ENCODE measurements at places on chromosomes 16 and 17.
A peak's percentile ranks its signal among the peaks of the same experiment; 100 is the strongest.

DNA sequence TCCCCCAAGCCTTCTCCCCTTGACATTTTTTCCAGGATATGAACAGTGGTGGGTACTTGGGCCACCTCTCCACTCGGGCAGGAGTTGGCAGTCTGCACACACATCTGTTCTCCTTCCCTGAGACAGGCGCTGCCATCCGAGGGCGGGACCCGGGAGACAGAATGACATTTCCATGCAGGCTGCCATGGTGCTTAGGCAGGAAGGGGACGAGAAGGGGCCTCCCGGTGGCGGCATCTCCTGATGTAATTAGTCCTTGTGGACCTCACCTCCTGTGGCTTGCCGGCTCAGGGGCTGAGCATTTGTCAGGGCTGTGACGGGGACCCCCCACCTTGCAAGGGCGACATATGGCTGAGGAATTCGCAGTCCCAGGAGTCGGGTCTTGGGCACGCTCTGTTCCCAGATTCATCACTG, 197.2 kb downstream of the FOXL1 start:
- no peak for DNase-seq

DNA sequence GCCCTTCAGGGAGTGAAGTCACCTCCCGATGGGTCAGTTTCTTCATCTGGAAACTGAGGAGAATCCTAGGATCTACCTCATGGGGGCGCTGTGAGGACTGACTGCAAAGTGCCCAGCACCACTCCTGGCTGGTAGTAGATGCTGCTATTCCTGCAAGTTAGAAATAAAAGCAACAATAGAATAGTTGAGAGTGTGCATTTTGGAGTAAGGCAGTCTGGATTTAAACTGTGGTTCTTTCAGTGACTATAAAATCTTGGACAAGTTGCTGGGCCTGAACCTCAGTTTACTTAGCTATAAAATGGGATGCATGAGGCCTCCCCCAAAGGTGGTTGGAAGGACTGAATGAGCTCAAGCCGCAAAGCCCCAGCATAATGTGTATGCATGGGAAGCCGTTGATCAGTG, 70.6 kb downstream of the CYB5B start:
- peak; percentile 22 for DNase-seq

GRCh38 chr17:20925954-20926353, 116.9 kb downstream of the USP22 start:
- no peak for DNase-seq

GRCh38 chr17:41813152-41813680, 412 bp downstream of the FKBP10 start:
- no peak for DNase-seq

DNA sequence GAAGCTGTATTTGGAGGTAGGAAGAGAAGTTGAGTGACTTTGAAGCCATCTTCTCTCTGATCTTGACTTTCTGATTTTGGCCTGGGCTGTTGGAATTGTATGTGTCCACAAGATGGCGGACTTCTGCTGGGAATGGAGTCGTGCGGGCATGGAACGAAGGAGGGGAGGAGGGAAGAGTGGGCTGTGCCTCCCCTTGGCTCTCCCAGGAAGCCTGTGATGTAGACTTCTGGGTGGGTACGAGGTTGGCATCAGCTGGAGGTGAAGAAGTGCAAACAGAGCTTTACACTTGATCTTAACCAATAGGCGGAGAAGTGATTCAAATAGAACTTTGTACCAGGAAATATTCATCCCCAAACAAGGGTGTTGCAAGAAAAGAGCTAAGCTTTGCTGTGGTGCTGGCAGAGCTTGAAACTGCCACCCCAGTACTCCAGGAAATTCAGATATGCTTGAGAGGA, 7.4 kb upstream of the TMEM220 start:
- no peak for DNase-seq

DNA sequence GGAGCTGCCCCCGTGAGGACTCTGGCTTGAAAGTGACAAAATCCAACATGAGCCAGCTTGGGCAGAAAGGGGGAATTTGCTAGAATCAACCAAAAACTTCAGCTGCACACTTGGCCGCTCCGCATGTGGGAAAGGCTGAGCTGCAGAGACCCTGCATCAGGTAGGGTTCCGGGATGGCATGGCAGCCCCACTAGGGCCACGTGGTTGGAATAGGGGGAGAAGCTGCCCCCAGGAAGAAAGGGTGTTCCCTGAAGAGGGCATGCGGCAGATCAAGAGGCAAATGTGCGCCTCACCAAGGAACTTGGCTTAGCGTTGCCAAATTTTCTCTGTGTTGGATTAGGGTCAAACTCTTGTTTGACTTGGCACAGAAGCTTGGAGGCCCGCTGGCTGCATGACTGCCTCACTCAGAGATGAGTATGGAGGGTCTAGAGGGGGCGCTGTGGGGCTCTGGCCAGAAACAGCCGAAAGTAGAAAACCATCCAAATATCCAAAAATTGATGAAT, 29.2 kb upstream of the WFIKKN2 start:
- no peak for DNase-seq

GRCh38 chr17:46979147-46979863, at the start of gene RPRML:
TSS of gene RPRML (minus strand) at chr17:46979253. CDS start at chr17:46979007, 246 bp downstream.
- peak; percentile 52 for DNase-seq

DNA sequence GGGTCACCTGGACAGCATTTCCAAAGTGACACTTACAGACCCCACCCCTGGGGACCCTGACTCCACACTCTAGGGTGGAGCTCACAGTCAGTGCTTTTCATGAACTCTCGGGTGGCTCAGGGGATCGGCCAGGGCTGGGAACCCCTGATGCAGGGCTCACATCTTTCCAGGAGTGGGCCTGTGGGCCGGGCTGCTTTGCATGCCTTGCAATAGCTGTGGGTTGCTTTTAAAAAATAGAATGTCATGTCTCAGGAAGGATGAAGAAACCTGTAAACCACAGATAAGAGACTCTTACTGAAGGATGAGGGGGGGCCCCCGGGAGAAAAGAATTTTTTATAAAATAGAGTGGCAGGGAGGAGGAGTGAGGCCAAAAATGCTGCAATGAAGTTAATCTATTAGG, 40.2 kb downstream of the RBFOX3 start:
- DNase-seq, result no peak

- DNase-seq, result no peak
Measured at GRCh38 chr17:73061161-73061560, 31.3 kb downstream of the SLC39A11 start.

DNA sequence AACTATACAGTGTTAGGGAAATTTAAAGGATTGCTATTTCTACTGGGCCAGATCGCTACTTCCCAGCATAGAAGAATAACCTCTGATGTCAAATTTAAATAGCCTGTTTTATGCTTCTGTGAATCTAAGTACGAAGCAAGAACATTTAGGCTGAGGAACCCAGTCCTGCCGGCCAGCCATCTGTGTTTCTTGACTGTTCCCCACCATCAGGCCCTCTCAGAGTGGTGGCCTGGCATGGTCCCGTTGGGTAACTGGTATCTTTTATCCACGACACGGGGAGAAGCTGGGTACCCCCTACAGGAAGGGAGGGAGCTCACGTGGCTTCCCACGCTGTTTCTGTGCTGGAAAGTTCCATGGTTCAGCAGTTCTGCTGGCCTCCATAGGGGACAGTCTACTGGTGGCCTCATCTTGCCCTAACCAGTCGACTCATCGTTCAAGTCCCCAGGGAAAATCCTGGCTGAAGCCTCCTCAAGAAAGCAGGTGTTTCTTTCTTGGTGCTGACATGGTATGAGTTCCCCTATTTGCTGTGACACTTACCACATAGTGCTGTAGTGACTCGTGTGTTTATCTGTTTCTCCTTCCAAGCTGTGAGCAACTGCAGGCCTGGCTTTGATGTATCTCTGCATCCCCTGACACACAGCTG, 201.7 kb upstream of the NLRP1 start:
- no peak for DNase-seq

- no peak for DNase-seq
Measured at GRCh38 chr16:88197481-88198456, 185.0 kb upstream of the ZNF469 start.

DNA sequence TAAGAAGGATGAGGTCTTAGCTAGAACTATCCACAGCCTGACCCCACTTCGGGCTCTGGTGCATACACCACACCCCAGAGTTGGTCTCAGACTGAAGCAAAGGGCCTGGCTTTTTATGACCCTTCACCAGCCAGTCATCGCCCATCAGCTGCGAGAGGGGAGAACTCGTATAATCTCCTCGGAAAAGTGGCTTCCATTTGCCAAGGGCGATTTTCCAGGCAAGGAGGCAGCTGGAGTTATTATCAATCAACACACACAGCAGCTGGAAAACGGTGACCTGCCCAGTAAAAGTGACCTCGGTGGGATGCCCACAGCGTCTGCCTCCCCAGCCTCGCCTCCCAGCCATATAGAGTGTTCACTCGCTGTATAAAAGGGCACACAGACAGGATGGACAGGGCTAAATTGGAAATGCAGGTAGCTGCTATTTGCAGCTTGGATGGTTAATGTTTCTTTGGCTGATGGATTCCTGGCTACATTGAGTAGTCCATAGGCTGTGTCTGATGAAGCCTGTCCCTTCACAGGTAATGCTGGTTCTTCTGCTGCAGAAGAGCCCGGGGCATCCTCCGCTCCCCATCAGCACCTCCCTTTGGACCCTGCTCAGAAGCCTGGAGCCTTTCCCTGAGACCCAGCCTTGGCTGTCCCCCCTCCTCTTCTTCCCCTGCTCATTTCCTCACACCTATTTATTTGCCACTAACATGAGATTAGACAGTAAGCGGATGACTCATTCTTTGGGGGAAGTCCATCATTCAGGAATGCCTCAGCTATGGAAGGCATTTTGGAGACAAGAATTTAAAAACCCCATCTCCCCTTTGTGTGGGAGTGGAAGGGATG, 45.7 kb downstream of the TMEM186 start:
- no peak for DNase-seq

GRCh38 chr16:24344784-24345183, 88.6 kb downstream of the CACNG3 start:
- no peak for DNase-seq

GRCh38 chr17:767076-767475, 15.0 kb downstream of the GLOD4 start:
- DNase-seq, result no peak

- DNase-seq, result no peak
Measured at GRCh38 chr16:11078812-11079459, 134.6 kb downstream of the CLEC16A start.

GRCh38 chr16:54210452-54211125, 76.0 kb downstream of the IRX3 start:
- no peak for DNase-seq

DNA sequence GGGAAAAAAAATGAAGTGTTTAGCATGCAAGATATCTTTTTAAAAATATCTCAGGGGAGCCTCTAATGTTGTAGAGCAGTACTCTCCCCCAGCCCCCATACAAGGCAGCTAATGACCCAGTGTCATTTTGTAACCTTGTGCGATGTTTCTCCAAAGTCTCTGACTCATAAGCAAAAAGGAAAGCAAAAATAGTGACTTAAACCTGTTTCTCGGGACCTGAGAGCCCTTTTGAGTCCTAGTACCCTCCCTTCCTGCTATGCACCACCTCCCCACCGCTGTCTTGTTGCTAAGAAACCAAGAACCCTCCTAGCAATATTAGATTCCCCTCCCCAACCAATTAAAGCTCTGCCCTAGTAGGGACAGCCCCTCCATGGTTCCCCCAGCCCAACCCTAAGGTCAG, 2.8 kb downstream of the MYCBPAP start:
- peak; percentile 34 for DNase-seq

GRCh38 chr16:1485847-1486496, 2.8 kb downstream of the PTX4 start:
- no peak for DNase-seq

- DNase-seq, result no peak
Measured at GRCh38 chr17:15332338-15332737, 9.1 kb downstream of the TEKT3 start.

- no peak for DNase-seq
Measured at GRCh38 chr16:4316108-4316863, 419 bp downstream of the GLIS2 start.

- DNase-seq, result no peak
Measured at GRCh38 chr17:39351508-39351907, 49.9 kb downstream of the FBXL20 start.

- DNase-seq, result no peak
Measured at GRCh38 chr16:50957056-50957455, 194.0 kb downstream of the SALL1 start.

DNA sequence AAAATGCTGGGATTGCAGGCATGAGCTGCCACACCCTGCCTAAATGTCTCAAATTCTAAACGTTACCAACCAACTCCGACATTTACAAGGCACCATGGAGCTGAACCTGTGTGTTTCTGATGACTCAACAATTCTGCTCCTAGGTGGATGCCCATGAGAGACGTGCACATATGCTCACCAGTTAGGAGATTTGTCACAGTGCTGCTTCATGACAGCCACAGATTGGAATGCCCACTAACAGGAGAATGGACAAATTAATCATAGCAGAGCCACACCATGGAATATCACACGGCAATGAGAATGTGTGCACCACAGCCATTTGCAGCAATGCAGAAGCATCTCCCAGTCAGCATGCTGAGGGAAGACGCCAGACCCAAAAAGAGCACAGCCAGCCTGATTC, 8.0 kb upstream of the KCNG4 start:
- no peak for DNase-seq

DNA sequence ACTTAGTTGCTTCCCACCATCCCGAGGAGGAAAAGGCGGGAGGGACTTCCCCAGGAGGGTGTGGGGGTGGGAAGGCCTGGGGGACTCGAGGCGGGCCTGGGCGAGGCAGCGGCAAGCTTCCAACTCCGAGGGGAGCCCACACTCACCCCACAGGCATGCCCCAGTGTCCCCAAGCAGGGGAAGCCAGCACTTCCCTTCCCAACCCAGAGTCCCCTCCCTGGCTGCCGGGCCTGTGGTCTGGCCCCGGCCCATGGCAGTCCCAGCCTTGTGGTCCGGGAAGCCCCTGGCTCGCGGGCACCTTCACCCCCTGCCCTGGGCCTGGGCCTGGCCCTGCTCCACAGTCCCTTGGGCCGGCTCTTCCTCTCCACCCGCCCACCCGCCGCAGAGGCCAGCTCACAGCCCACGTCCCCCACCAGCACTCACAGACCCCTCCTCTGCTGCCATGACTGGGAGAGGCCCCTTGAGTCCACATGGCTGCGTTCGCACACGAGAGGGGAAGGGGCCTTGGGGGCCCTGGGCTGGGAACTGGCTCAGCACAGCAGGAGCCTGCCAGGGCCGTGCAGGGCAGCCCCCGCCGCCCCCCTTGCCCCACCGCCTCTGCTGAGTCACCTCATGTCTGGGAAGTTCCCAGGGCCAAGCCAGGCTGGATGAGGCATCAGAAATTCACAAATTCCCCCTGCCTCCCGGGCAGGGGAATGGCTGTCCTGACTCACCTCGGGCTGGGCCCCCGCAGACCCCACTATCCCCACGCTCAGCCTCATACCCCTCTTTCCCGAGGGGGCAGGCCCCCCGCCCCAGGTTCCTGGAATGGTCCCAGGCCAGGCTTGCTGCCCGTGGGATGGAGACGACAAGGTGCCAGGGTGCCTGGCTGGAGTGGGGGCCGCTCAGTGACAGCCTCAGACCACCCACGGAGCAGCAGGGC, 27.8 kb downstream of the BAHCC1 start:
- DNase-seq, result no peak

- no peak for DNase-seq
Measured at GRCh38 chr16:27346819-27347218, 33.0 kb downstream of the IL4R start.

Measured in activated T-cell treated with anti-CD3 and anti-CD28 coated beads for 48 hours (primary cell).